ENCODE measurements at places on chromosomes 12 and 14. TPM values are rescaled to one million over a fixed set of nuclear protein-coding genes. Genes with fewer than 3 reads are reported as not detected.

TAS2R19 gene
- total RNA-seq: 2.5 TPM

PIWIL1 gene
- not detected for total RNA-seq

SYNE2 gene
- 175 TPM for total RNA-seq

NOXRED1 gene
- 0.36 TPM for total RNA-seq

GRIP1 gene
- total RNA-seq: 0.86 TPM

DEPDC4 gene
- 1.8 TPM for total RNA-seq

LTBP2 gene
- 0.10 TPM for total RNA-seq

GLT8D2 gene
- total RNA-seq: not detected

CD69 gene
- 152 TPM for total RNA-seq

CLEC4D gene
- total RNA-seq: 0.23 TPM

TPPP2 gene
- not detected for total RNA-seq

KRT6A gene
- total RNA-seq: not detected

LMNTD1 gene
- total RNA-seq: not detected

ERBB3 gene
- 2.1 TPM for total RNA-seq

ESRRB gene
- not detected for total RNA-seq

RILPL2 gene
- 7.5 TPM for total RNA-seq

ARG2 gene
- total RNA-seq: 1.2 TPM

ADCY6 gene
- 0.03 TPM for total RNA-seq

ASCL1 gene
- not detected for total RNA-seq

OR4E2 gene
- total RNA-seq: not detected

CLEC1B gene
- not detected for total RNA-seq

KRT85 gene
- not detected for total RNA-seq

FOXG1 gene
- not detected for total RNA-seq

CDKN3 gene
- total RNA-seq: 59.2 TPM

PGAM5 gene
- 38.8 TPM for total RNA-seq

RDH5 gene
- 9.7 TPM for total RNA-seq

PLCZ1 gene
- not detected for total RNA-seq

LETMD1 gene
- 73.7 TPM for total RNA-seq

GARIN6 gene
- not detected for total RNA-seq

TAS2R42 gene
- not detected for total RNA-seq

PAN2 gene
- total RNA-seq: 85.2 TPM

CNIH1 gene
- total RNA-seq: 88.3 TPM

BEGAIN gene
- 1.2 TPM for total RNA-seq

RFX4 gene
- not detected for total RNA-seq

Measured in activated naive CD4-positive, alpha-beta T cell treated with anti-CD3 and anti-CD28 coated beads, Interleukin-2, amount 10 ng/mL, durations not matched to agents 5 hours and 36 hours (primary cell).